Stimulated activated CD4-positive, alpha-beta T cell treated with anti-CD3 and anti-CD28 coated beads, Interleukin-1b, Interleukin-23, amount 100 ng/mL, for 1 hour (primary cell): ENCODE measurements at places on chromosomes 4 and X.
A peak's percentile ranks its signal among the peaks of the same experiment; 100 is the strongest.

- peak; percentile 6 for DNase-seq
Observed at GRCh38 chr4:48268956-48269860, at the start of gene TEC. TSS of gene TEC (minus strand) at chr4:48269838. CDS start at chr4:48228614, 41,224 bp downstream.

DNA sequence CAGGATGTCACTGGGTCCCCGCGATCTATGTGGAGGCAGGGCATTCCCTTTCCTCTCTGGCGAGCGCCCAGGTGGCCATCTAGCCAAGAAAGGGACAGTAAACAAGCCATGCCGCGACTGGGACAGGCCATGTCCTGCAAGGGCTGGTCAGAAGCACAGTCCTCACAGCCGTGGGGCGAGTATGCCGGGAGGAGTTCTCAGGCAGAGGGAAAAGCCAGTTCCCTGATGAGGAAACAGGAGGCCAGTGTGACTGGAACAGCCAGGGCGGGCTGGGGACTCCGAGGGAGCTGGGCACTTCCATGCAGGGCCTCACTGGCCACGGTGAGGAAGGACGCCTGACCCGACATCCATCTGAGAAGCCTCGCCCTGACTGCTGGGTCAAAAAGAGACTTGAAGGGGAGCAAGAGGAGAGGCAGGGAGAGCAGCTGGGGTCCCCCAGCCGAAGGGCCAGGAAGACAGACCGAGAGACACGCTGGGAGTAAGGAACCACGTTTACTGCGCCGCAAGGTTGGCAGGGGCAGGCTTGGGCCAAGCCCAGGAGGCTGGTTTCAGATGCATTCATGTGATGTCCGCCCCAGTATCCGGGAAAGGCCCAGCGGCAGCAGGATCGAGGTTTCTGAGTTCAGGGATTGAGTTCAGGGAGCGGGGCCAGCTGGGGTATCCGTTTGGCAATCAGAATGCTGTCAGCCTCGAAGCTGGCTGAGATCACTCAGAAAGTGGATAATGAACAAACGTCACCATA is 15.0 kb downstream of the CFAP99 start:
- no peak for DNase-seq

DNA sequence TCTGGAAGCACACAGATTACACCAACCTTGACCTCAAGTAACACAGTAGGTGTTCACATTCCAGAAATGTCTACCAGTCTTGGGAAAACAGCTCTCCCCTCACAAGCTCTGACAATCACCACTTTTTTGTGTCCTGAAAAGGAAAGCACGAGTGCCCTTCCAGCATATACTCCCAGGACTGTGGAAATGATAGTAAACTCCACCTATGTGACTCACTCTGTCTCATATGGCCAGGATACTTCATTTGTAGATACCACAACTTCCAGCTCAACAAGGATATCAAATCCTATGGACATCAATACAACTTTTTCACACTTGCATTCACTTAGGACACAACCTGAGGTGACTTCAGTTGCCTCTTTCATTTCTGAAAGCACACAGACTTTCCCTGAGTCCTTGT is 46.9 kb downstream of the ADGRG4 start:
- DNase-seq: no peak

GRCh38 chr4:8737075-8737474 is 134.6 kb downstream of the HMX1 start:
- DNase-seq: no peak

GRCh38 chr4:74054483-74055047 is 16.1 kb upstream of the CXCL3 start:
- no peak for DNase-seq

DNA sequence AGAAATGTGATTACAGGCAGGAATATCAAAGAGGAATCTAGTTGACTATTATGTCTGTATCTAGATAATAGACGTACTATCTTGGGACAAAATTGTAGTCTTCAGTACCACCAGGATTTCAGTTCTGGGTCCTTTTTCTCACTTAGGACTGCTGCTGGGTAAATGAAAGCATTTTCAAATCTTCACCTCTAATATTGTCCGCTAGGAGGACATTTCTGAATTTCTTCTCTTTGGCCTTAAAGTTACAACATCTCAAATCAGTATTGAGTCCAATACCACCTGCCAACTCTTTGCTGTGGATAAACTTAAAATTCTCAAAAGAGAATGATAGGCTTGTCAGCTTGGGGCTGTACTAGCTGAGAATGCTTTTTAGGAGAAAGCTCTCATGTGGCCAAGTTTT is 6.0 kb downstream of the FGF16 start:
- DNase-seq: no peak

DNA sequence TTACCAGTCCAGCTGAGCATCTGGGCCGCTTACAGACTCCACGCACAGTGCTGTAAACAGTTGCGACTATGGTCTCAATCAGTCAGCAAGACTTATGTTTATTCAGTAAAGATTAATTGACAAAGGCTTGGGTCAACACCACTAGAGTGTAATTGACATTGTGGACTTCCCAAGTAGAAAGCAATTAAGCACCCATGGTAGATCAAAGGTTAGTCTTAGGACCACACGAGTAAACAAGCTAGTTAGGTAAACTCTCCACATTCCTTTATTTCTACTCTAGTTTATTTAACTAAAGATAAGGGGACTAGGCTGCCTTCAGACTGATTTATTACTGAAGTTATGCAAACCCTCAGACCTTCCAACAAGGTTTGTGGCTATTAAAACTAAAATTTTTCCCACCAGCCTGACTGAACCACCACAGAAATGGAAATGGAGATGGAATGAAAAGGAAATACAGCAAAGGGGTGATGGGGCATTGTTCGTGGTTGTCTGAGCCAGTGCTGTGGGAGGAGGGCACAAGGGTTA is 44.2 kb downstream of the MTHFD2L start:
- DNase-seq: no peak

GRCh38 chr4:184382189-184382846 is 92.0 kb downstream of the IRF2 start:
- no peak for DNase-seq

DNA sequence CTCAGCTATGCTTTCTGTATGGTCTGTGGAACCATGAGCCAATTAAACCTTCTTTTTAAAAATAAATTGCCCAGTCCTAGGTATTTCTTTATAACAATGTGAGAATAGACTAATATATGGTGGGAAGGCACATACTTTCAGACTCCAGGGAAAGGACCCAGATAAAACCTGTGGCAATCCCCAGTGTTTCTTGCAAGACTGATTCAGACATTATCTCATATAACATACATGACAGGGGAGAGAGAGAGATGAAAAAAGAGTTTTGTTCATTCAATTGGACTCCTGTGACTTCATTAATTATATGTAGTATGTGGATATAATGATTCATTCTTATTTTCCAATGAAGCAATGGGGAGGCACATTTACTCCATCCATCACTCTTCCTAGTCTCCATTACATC is 291.4 kb upstream of the PRKX start:
- no peak for DNase-seq

- no peak for DNase-seq
Observed at GRCh38 chrX:64580605-64581004, 185.4 kb upstream of the MTMR8 start.

- DNase-seq: no peak
Observed at GRCh38 chrX:40188573-40189417, 91.0 kb upstream of the BCOR start.

DNA sequence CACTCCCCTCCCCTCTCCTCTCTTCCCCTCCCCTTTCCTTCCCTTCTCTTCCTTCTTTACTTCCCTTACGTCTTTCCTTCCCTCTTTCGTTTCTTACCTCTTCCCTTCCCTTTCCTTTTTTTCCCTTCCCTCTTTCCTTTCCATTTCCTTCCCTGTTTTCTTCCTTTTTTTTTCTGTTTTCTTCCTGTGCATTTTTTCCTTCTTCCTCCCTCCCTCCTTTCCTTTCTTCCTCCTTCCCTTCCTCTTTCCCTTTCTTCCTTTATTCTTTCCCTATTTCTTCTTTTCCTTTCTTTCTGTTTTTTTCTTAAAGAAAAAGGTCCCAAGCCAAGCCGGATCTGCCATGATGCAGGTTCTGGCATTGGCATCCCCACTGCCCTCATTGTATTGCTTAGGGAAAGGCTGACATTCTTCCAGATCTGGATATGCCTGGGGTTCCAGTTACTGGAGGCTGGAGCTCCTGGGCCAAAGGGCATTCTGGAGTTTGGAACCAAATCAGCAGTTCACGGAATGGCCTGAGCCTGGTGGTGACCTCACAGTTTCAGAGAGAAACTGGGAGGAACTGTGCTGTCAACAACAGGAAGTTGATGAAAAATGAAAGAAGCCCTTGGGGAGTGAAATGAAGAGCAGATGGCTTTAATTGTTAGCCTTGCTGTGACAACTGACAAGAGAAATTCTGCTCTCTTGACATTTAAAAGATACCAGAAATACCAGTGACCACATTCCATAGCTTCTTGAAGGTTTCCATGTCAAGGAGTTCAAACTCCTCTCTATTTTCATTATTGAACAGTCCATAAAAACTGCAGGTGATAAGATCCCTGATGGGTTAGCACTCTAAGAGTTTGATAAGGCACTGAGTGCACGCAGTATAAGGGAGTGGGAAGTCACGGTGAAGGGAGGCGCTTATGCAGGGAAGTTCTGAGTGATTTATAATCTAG is 622.1 kb downstream of the SPRY1 start:
- no peak for DNase-seq

DNA sequence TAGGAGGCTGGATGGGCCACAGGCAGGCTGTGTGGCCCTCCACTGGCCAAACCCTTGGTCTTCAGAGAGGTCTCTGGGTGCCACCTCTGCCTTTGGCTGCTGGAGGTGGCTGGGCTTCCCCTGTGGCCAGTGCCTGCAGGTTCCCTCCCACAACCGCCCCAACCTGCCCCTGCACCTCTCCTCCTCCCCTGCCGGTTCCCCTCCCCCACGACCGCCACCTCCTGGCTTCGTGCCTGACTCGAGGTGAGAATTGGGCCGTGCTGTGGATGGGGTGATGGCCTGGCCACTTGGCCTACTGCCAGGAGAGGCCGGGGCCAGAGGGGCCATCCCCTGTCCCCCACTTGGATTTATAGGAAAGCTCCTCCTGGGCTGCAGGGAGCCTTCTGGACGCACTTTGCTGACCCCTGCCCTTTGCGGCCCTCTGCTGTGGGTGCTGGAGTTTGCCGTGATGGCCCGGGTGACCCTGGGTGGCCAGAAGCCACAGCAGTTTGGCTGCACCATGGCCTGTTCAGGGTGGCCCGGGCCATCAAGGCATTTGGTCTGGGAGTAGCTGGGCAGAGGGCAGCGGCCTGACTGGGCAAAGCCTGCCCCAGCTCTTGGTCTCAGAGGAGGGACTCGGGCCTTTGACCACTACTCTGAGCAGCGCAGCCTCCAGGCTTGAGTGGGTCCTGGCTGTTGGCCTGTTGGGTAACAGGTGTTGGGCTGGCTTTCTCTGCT is 3.8 kb downstream of the NAT8L start:
- no peak for DNase-seq

DNA sequence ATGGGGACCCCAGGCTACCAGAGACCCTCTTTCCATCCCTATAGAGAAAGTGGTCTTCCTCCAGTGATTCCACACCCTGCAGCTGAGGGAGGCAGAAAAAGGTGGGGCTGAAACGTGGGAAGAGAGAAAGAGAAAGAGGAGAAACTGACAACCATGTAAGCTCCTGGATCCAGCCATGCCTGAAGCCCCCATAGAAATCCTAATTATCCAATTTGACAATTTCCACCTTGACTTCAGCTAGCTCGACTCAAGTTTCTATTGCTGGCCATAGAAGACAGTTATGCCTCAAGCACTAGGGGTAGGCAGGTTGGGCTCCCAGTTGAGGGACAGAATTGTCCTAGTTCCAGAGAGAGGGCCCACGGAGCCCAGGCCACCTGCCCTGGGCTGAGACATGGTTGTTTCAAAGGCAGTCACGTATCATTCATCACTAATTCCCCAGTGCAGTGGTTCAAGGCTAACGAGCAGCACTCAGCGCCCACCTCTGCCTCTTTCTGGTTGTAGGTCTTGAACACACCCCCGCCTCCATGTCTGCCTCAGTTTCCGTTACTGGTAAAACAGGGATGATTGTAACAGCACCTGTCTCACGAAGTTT is 39.8 kb upstream of the ASMTL start:
- DNase-seq: no peak

GRCh38 chrX:22159071-22159470 is 113.6 kb upstream of the CBLL2 start:
- DNase-seq: no peak

- DNase-seq: no peak
Observed at GRCh38 chr4:107153228-107153627, 117.1 kb upstream of the DKK2 start.

DNA sequence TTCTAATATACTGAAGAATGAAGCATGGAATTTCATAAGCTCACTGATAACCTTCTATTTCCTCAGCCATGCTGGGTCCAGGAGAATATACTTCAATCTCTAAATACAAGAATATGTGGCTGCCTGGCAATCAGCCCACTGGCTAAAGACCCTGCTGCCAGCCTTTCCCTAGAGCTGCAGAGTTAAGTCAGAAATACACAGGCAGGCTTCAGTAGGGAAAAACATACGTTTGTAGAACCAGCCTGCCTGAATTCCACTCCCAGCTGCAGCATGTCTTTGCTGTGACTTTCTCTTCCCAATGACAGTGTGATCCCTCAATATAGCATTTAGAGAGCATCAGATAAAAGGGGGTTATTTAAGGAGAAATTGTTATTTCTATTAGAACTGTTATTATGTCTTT is 289.1 kb downstream of the PCDH19 start:
- no peak for DNase-seq

DNA sequence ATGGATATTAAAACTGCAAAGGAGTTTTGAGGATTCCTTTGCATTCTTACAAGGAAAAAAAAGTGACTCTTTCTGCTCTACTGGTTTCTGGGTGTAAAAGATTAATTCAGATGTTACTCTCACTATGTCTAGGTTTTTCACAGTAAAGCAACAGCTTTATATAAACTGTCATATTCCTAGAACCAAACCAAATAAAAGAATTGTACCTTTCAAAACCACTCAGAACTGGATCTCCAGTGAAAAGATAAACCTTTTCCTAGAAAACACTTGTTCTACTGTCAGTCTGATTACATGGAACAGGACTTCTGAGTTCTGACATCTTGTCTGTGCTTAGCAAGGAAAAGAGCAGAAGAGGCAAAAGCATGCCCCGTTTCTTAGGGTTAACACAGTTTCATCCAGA is 5.0 kb upstream of the PPID start:
- DNase-seq: no peak

DNA sequence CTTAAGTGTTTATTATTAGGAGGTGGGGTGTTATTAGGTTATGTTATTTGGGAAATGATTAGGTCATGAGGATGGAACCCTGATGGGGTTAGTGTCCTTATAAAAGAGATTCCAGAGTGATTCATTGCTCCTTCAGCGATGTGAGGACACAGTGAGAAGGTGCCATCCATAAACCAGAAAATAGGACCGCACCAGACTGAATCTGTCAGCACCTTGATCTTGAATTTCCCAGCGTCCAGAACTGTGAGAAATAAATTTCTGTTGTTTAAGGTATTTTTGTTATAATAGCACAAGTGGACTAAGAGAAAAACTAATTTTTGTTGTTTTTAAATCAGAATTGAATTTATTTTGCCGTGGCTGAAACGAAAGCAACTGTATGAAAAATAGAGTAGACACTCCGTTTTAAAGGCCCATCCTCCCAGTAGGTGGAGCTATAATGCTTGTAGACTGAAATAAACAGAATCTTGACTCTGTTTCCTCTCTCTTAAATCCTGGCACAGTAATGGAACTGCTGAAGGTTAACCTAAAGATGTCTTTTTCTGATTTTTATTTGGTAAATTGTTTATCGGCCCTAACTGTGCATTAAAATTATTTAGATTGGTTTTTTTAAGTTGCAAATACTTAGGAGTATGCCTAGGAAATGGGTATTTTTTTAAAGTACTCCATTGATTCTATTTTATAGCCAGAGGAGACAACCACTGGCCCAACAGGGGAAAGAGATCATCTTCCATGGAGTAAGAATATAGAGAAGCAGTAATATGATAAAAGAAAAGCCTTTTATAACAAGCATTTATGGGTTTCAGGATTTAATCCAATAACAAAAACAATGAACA is 133.2 kb upstream of the ADAMTS3 start:
- no peak for DNase-seq
